ENCODE measurements at places on chromosomes 3 and 15.

DNA sequence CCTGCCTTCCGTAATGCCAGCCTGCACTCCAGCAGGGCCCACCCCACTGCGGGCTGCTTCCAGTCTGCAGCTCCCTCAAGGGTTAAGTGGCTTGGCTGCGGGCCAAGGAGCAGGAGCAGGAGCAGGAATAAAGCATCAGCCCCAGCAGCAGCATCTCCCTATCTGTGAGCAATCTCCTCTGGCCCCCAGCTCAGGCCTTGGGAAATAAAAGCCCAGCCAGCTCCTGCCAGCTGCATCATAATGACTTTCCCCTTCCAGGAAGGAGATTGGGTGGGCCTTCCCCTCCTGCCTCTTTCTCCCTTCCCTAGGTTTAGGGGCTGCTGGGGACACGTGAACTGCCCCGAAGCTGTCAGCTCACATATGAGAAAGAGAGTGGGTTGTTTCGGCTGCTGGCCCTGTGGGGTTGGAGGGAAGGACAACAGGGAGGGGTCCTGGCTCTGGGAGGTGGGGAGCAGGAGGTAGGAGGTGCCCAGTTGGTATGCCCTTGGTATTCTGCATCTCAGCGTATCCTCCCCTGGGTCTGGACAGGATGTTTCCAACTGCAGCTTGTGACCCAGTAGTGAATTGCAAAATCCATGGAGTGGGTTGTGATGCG is 34.6 kb upstream of the FGD5 start:
- no peak for DNase-seq

GRCh38 chr3:63684081-63684480 is 31.6 kb downstream of the SNTN start:
- no peak for DNase-seq

DNA sequence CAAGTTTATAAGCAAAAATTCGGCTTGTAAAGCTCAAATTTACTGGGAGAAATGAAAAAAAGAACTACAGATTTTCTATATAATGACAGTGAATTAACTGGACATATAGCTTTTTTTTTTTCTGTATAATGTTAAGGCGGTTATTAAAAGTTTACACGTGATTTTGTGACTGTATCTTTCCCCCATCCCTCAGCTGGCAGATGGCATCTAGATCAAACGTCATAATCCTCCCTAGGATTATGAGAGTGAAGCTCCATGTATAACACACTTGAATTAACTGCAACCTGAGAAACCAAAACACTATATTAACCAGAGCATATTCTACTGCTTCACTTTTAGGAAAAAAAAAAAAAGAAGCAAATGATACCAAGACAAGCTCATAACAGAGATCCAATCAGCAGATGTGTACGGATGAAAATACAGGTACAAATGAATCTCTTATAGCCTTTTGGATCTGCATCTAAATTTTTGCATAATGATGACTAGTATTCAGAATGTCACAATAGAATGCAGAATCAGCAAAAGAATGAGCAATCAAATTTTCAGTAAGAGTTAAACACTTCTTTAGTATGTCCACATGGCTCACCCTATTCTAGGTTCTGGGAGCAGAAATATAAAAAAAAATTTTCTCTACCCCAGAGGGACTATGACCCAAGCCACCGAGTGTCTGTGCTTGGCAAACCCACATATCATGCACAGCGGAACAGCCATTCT is 12.4 kb downstream of the MOBP start:
- no peak for DNase-seq

- no peak for DNase-seq
Observed at GRCh38 chr3:114499976-114500375, 206.1 kb downstream of the TIGIT start.

DNA sequence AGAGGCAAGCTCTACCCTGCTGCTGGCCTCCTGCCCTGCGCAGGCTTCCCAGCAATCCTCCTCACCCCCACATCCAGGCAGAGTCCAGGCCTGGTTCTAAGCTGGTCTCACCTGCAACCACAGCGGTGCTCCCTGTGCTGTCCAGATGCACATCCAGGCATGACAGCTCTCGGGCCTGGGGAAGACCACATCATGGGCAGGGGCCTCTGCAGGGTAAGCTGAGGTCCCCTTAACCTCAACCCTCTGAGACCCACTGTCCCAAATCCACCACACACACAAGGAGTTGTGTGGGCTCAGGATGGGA is 10.8 kb downstream of the PLA2G4D start:
- no peak for DNase-seq

DNA sequence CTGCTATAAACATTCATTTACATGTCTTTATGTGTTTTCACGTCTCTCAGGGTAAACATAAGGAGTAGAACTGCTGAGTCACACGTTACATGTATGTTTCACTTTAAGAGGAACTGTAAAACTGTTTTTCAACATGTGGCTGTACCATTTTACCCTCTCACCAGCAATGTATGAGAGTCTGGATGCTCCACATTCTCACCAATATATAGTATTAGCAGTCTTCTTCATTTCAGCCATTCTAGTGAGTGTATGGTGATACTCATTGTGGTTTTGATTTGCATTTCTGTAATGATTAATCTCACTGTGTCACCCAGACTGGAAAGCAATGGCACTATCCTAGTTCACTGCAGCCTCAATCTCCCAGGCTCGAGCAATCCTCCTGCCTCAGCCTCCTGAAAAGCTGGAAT is 37.1 kb downstream of the PHC3 start:
- DNase-seq, result no peak

DNA sequence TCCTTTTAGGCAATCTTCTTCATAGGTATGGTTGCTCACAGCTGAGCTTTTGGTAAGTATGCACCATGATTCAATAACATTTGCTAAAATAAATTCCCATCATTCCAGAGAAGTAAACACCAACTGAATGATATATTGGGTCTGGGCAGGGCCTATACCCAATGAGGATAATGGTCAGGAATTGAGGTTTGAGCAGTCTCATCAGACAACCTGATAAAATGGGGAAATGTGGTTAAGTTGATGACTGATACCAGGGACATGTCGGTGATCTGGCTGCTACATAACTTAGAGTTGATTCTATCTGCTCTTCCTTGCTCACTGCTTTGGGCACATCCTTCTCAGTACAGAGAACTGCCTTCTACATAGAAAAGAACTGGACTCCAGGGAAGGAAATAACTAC is 92.9 kb downstream of the GPR156 start:
- DNase-seq, result no peak

DNA sequence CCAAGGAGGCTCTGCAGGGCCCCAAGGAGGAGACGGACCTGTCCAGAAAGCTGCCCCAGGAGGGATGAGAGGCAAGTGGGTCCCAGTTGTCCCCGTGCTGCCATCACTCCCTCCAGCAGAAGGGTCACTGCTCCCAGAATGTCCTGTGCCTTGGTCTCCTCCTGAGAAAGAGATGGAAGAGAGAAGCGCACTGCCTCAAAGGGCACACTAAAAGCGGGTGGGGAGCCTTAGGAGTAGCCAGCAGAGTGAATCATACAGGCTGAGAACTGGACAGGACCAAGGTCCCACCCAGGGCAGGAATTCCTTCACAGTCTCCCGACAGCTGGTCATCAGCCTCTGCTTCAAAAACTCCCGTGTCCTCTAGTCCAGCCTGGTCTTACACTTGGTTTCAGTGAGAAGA is 4.6 kb downstream of the THPO start:
- no peak for DNase-seq

Data from stimulated activated CD4-positive, alpha-beta T cell treated with anti-CD3 and anti-CD28 coated beads, Interleukin-1b, Interleukin-23, amount 100 ng/mL, for 48 hours (primary cell).